ENCODE measurements at places on chromosomes 3 and 15. TPM values are rescaled to one million over a fixed set of nuclear protein-coding genes. Genes with fewer than 3 reads are reported as not detected.
A peak's percentile ranks its signal among the peaks of the same experiment; 100 is the strongest.

DNA sequence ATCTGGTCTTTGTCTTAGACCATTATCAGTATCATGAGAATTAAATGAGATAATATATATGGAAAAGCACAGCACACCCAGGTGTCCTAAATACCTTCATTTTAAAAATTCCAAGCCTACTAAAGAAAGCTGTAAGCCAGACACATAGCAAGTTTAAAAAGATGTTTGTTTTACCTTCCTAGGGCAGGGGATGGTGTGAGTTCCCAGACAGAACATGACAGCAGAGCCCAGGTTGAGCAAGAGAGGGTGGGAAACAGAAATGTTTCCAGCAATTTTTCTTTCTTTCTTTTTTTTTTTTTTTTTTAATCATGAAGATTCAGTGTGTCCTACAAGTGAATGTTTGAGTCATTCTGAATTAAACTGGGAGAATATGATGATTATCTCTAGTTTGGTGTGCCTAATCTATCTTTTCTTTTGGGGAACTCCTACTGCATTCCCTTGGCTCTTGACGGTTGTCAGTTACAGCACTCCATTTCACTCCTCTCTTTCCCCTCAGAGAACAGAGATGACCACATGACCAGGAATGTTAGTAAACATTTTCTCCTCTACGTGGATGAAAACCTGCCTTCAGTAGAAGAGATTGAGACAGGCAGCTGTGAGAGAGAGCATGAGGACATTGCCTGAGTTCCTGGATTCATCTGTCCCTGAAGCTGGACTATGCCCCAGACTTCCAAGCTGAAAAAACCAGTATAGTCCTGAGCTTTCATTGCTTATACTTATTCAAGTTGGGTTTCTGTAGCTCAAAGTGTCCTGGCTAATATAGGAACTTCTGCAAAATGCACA is 54.5 kb upstream of the ARL14 start:
- H3K4me1 ChIP-seq: peaks cover 17% of the 10 kb centered on the region
- no peak overlapping the region for H3K4me3 ChIP-seq
- no peak overlapping the region for H3K27ac ChIP-seq
- no peaks in the 10 kb centered on the region for H3K27me3 ChIP-seq

DNA sequence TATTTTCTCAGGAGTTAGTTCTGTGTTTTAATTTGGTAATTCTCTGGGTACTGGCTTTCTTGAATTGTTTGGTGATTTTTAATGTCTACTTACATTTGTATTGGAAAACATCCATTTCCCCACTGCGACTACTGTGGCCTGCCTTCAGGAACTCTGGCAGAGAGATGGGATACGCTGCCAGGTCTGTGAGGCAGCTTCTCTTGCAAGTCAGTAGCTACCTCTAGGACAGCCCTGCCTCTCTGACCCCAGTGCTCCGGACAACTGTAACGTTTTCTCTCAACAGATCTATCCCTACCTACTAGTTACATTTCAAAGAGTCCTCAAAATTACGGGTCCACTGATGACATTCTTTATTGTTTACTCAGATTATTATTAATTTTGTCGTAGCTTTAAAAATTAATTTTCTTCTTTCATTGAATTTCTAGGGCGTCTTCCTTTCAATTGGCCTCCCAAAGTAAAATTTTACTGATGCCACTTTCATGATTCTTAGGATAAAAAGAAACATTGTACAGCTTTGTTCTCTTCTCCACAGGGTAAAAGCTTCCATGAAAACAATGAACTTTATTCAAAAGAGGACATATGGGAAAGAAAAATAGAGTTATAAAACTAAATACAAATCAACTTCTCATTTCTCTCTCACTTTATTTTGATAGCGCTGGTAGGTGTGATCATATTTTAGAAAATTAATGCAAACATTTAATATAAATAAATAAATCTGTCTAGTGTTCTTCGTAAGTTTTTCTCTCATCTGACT is 123.2 kb upstream of the GOLGA8J start:
- no peak overlapping the region for H3K27ac ChIP-seq
- no peaks in the 10 kb centered on the region for H3K4me1 ChIP-seq
- H3K27me3 ChIP-seq: no peaks in the 10 kb centered on the region
- H3K36me3 ChIP-seq: no peaks in the 10 kb centered on the region

DNA sequence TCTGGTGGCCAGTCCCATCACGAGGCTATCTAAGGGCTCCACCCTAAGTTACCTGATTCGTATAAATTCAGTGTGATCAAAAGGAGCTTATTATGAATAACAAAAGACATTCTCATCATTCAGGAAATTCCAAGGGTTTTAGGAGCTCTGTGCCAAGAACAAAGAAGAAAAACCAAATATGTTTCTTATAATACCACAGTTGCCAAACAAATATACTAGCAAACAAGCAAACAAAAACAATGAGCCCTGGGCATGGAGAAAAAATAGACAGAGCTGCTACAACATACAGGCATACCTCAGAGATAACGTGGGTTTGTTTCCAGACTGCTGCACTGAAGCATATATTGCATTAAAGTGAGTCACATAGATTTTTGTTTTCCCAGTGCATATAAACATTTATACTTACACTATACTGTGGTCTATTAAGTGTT is 20.2 kb upstream of the CFAP161 start:
- no peaks in the 10 kb centered on the region for H3K4me1 ChIP-seq
- DNase-seq: no peak
- H3K36me3 ChIP-seq: no peaks in the 10 kb centered on the region
- no peak overlapping the region for H3K27ac ChIP-seq

GRCh38 chr3:135040321-135041240 is 245.5 kb downstream of the EPHB1 start:
- H3K27ac ChIP-seq: no peak overlapping the region
- no peaks in the 10 kb centered on the region for H3K36me3 ChIP-seq
- no peak overlapping the region for H3K4me3 ChIP-seq
- peaks cover 18% of the 10 kb centered on the region for H3K27me3 ChIP-seq

DNA sequence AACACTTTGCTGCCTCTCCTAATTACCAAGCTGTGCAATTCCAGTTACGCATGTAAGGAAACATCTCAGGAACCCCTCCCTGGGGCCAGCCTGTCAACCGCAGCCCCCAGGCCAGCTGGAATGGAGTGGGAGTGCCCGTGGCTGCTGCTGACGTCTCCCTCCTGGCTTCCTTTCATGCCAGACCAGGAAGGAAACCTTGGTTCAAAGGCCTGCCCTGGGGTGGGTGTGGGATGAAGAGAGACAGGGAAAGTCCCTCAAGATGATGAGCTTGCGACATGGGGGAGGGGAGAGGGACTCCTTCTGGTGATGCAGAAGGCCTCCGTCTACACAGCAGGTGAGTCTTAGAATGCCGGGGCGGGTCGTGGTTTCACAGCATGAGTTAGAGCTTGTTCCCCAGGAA is 11.4 kb upstream of the CYP11A1 start:
- H3K27ac ChIP-seq: peak overlapping the region; percentile 79
- H3K4me3 ChIP-seq: peak overlapping the region; percentile 33
- peak; percentile 67 for DNase-seq
- H3K4me1 ChIP-seq: peaks cover 43% of the 10 kb centered on the region
- no peaks in the 10 kb centered on the region for H3K36me3 ChIP-seq

DNA sequence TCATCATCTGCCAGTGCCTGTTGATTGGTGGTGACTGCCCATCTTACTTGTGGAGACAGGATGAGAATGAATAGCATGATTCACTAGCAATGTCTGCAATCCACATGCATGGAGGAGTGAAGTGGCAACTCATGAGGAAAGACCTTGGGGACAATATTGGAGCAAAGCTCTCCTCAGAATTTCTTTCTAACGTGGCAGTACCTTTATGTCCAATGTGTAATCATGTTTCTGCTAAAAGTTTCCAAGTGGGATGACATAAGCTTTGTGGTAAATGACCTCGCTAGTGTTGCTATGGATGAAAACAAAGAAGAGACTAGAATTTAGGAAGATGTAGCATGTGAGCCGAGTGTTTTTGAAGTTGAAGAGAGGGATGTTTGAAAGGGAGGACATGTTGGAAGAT is 117.8 kb downstream of the CPNE4 start:
- H3K27me3 ChIP-seq: no peaks in the 10 kb centered on the region
- H3K36me3 ChIP-seq: no peaks in the 10 kb centered on the region
- no peak overlapping the region for H3K4me3 ChIP-seq
- H3K27ac ChIP-seq: no peak overlapping the region

GRCh38 chr15:57064033-57064432 is 145.6 kb downstream of the TCF12 start:
- no peak overlapping the region for H3K27ac ChIP-seq
- H3K36me3 ChIP-seq: no peaks in the 10 kb centered on the region
- no peak for DNase-seq
- H3K4me1 ChIP-seq: peaks cover 11% of the 10 kb centered on the region
- no peaks in the 10 kb centered on the region for H3K27me3 ChIP-seq

DNA sequence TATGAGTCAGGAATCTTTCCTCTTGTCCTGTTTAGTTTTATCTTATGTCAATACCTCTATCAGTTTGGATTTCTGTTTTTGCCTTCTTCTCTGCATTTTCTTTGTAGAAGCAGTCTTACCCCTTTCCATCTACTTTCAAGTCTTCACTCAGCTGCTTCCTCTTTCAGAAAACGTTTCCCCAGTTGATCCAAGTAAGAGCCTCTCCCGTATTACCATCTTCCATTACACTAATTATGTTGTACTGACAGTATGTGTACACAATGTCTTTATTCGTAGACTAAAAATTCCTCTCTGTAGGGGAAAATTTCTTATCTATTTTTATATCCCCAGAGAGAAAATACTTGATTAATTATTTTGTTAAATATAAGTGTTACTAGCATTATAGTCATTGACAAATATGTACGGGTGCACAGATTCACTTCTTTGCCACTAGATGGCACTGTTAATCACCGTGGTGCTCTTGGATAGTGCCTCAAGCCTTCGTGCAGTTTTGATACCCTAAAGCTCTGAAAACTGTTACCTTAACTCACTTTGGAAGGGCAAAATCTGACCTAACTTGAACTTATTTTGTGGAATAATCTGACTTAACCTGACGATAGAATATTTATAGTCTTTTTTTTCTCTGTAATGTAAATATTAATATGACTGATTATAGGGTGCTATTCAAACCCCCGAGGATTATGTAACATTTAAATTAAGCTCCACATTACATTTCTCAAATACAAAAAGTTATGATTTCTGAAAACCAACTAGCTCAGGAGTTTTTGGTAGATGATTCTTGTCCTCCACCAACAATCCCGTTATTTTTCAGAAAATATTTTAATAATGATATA is 74.2 kb upstream of the POU1F1 start:
- no peaks in the 10 kb centered on the region for H3K27me3 ChIP-seq
- no peaks in the 10 kb centered on the region for H3K36me3 ChIP-seq
- no peak overlapping the region for H3K27ac ChIP-seq
- DNase-seq: peak; percentile 48
- no peaks in the 10 kb centered on the region for H3K4me1 ChIP-seq
- no peak overlapping the region for H3K4me3 ChIP-seq

DNA sequence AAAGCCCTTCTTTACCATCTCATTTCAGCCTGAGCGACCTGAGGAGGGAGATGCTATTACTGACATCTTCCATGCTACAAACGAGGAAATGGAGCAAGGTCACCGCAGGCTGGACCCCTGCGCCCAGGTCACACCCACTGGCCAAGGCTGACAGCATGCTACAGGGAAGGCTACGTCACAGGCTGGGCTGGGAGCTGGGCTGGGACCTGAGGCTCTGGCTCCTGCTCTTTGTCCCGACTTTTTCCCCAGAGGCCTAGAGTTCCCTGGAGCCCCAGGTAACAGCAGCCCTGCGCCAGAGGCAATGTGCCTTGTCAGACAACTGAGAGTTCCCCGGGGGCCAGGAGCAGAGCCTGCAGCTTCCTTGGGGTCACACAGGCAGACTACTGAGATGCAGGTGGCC is 87.2 kb downstream of the IQSEC1 start:
- H3K36me3 ChIP-seq: no peaks in the 10 kb centered on the region
- peaks cover 27% of the 10 kb centered on the region for H3K4me1 ChIP-seq
- no peak overlapping the region for H3K27ac ChIP-seq
- H3K4me3 ChIP-seq: no peak overlapping the region
- H3K27me3 ChIP-seq: no peaks in the 10 kb centered on the region

DNA sequence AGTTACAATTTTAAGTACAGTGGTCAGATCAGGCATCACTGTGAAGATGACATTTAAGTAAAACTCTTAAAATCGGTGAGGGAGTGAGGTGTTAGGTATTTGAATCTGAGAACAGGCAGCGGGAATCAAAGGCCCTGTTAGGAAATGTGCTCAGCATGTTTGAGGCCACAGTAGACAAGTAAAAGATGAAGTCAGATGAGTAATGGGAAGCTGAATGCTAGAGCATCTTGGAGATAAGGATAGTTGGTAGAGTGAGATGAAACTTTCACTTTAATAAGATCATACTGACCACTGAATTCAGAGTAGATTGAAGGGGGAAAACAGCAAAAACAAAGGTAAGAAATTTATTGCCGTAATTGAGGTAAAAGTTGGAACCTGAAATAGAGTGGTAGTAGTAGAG is 61.6 kb downstream of the DCBLD2 start:
- H3K27ac ChIP-seq: no peak overlapping the region
- H3K4me1 ChIP-seq: no peaks in the 10 kb centered on the region
- H3K27me3 ChIP-seq: no peaks in the 10 kb centered on the region
- no peak for DNase-seq
- H3K36me3 ChIP-seq: peaks cover 27% of the 10 kb centered on the region

- no peak for DNase-seq
- H3K27me3 ChIP-seq: no peaks in the 10 kb centered on the region
Observed at GRCh38 chr3:169285057-169286033, 378.2 kb downstream of the MECOM start.

DNA sequence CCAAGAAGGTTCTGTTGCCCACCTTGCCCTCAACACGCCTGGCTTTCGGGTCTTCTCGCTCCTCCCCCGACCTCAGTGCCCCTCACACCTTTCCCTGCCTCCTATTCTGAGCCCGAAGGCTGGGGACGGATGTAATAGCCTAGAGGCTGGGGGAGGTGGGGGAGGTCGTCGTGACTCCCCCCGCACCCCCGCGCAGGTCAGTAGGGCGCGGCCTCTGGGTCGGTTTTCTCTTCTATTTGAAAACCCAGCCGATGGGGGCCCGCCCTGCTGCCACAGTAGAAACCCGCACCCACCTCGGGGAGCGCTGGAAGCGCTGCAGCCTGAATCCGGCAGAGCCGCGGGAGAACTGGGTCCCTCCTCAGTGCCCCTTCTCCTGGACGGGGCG is 1.0 kb upstream of the RBPMS2 start:
- H3K4me1 ChIP-seq: no peaks in the 10 kb centered on the region
- 0 out of 2 replicates have a peak overlapping the region, but pooled peaks have one; percentile 55 for H3K4me3 ChIP-seq
- H3K27ac ChIP-seq: no peak overlapping the region
- DNase-seq: no peak
- no peaks in the 10 kb centered on the region for H3K36me3 ChIP-seq

GRCh38 chr3:33132019-33132360 is 18.2 kb downstream of the CRTAP start:
- DNase-seq: no peak
- no peaks in the 10 kb centered on the region for H3K4me1 ChIP-seq
- no peaks in the 10 kb centered on the region for H3K36me3 ChIP-seq
- no peak overlapping the region for H3K27ac ChIP-seq
- H3K4me3 ChIP-seq: no peak overlapping the region

DNAH1 gene
- 5.9 TPM for total RNA-seq

TMEM40 gene
- total RNA-seq: 30.5 TPM

SPG21 gene
- total RNA-seq: 88.3 TPM

NR2F2 gene
- 72.1 TPM for total RNA-seq

SHF gene
- 6.1 TPM for total RNA-seq
